T-cell (primary cell): ENCODE measurements at places on chromosomes 4 and X.

DNA sequence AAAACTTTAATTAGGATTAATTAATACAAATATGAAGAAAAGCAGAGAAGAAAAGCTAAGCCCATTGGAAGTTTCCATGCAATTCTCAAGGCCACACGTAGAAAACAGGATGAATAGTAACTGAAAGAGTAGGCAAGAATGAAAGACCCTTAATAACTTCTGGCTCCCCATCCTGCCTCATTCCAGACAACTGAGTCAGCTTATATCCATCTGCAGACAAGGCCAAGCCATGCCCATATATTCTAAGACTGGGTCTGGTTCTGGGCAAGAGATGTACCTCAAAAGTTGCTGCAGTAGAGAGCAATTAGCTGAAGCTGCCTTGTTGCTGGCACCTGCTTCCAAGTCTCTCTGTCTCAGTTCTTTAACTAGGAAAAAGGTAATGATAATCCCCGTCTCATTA lies 244.1 kb downstream of the GPC3 start:
- DNase-seq: no peak

DNA sequence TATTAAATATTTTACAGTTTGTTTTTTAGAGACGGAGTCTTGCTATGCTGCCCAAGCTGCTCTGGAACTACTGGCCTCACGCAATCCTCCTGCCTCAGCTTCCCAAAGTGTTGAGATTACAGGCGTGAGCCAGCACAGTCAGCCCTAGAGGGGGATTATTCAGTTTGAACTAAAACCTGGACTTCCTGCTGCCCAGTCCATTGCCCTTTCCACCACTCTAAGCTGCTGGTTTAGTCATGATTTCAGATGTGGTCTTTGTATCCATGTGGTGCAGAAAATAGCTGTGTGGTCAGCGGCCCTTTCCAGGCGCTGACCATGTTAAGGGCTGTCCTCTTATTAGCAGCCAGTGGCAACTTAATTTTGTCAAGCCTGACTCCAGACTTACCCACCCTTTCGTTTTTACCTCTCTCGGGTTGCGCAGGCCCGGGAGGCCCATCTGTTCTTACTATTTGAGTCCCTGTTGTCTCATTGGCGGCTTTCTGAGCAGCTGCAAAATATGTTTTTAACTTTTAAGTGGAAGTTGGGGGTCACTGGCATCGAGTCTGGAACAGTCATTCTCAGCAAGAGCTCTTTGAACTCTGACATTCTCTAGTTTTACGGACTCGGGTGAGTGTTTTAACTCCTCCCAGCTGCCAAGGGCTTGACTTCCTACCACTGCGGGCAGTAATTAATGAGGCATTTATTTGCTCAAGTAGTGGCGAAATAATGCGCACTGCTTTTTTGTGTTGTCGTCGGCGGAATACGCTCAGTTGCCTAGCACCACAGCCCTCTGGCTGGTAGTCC lies 773 bp upstream of the VMA21 start:
- DNase-seq: peak; percentile 9

- DNase-seq: no peak
Observed at GRCh38 chr4:151227731-151228130, 49.2 kb upstream of the PRSS48 start.

GRCh38 chrX:100274916-100275315 lies 135.2 kb downstream of the PCDH19 start:
- no peak for DNase-seq

DNA sequence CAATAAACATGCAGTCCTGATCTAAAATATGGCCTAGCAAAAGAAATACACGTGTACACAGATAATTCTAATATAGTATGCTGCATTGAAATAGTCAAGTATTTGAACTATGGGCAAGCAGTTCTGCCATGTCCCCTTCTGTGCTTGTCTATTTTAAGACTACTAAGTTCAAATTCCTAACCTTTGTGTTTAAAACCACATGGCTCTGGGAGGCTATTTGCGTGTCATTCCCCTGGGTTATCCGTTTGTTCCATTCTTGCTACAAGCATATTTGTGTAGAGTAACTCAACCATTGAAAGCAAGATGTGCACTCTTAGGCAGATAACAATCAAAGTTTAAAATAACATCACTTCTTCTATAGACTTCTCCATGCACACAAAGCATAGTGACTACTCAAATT lies 25.4 kb upstream of the TBC1D1 start:
- no peak for DNase-seq

GRCh38 chr4:40419231-40419912 lies 84.2 kb downstream of the CHRNA9 start:
- DNase-seq: no peak
